ENCODE measurements at places on chromosomes 12 and 14.
A peak's percentile ranks its signal among the peaks of the same experiment; 100 is the strongest.

DNA sequence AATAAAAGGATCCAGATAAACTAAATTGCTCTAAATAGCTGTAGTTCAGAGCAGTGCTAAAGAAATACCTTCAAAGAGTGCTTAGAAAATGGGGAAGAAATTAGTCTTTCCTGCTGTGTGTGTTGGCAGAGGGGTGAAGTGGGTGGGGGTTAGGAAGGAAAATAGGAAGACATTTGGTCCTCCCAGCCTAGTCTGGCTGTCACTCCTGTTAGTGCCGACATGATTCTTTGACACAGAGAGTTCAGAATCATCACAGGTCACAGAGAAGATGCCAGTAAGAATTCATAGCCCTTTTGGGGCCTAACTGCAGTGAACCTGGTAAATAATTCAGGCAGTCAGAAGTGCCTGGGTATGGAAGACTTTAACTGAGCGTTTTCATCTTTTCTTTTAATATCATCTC is 74.8 kb downstream of the FLRT2 start:
- DNase-seq, result no peak

DNA sequence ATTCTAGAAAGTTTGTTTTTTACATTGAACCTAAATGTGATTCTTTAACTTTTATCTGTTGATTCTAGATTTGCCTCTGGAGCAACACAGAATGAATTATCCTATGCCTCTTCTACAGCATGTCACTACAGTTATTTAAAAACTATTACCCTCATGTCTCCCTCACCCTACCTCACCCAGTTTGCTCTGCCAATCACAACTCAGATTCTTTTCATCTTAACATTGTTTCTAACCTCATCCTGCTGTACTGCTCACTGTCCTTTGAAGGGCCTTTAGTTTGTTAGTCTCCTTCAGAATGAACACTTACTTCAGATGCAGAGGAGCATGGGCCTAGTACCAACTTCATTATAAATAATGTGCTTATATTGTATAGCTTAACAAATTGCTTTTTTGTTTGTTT is 21.5 kb downstream of the YLPM1 start:
- DNase-seq, result no peak

DNA sequence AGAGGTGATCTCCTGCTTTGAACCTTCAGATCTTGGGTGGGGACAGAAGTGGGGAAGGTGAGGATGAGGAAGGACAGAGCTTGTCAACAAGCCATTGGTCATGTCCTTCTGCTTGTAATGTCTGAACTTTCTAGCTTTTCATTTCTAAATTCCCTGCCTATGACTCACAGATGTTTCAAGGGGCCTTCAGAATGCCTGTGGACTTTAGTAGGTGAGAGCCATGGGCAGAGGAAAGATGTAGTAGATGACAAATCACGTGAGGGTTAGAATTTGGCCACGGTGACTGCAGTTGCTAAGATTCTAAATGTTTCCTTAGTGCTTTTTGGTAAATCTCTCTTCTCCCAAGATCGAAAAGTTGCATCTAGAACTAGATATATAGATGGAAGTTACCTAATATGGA is 18.7 kb upstream of the CREBL2 start:
- DNase-seq, result no peak

- no peak for DNase-seq
Measured at GRCh38 chr14:21923820-21924219, 250.2 kb upstream of the OR4E1 start.

- DNase-seq, result no peak
Measured at GRCh38 chr14:96953087-96953874, 156.1 kb downstream of the VRK1 start.

GRCh38 chr14:60482743-60483142 is 3.1 kb downstream of the C14orf39 start:
- no peak for DNase-seq

GRCh38 chr14:43692706-43693105 is 814.4 kb downstream of the FSCB start:
- DNase-seq, result no peak

GRCh38 chr12:69240631-69240995 is 1.2 kb downstream of the CPSF6 start:
- DNase-seq, result no peak

- DNase-seq, result peak; percentile 54
Measured at GRCh38 chr12:14554281-14555007, 13.2 kb downstream of the PLBD1 start.

DNA sequence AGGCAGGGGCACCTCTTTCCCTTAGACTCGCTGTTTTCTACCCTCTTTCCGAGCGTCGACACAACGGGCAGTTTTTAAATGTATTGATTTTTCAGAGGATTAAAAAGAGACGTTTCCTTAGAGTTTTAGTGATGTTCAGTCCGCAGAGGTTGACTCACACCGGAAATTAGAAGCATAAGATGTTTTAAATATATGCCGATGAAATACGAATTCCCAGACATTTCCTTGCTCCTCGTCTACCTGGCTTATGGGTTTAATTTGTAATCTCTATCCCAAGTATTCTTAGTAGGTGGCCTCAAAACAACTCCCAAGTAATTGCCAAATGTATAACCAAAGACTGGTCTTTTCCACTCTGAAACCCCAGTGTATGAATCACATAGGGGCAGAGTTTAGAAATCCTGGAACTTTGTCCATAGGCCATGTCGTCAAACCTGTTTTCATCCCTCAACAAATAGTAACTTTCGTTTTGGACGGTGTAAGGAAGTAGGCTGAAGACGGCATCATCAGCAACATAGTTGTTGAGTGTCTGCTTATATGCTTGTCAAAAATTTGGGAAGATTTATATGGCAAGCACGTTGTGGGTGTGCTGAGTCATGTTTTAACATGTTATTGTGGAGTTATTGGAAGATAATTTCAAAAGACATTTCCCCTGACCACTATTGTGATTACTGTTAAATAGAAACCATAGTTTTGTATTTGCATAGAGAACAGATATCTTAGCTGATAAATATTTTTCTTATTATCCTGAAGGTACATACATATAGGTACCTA is 824 bp downstream of the TBK1 start:
- DNase-seq, result no peak

DNA sequence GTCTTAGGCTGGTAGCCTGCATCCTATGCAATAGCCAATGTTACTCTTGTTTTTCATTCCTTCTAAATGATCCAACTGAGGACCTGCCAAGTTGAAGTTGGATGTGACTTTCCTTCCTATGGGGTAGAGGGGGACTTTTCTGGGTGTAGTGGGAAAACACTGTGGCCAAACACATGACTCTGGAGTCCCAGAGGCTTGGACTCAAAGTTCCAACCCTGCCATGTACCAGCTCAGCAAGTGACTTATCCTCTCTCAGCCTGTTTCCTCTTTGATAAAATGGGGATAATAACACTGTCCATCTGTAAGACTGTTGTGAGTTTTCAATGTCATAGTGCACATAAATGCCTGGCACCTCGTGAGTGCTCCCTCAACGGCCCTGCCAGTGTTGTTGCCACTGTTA is 97.0 kb downstream of the ZFP36L1 start:
- DNase-seq, result no peak

DNA sequence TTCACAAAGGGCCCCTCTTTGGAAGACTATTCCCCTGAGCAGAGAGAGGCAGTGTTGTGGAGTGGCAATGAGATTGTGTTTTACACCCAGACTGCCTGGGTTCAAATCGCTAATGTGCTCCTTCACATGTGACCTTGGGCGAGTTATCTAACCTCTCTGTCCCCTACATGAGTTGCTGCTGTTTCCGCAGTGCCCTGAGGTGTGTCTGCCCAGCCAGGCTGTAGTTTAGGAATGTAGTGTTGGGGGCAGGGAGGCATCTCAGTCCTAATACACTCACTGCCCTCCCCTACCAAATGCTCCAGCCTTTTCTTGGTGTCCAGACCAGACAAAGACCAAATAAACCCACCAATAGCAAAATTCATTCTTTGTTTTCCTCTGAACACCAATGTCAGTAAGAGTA is 78.6 kb downstream of the SLC24A4 start:
- no peak for DNase-seq

- peak; percentile 46 for DNase-seq
Measured at GRCh38 chr12:48350249-48351021, at the start of gene ZNF641. Gene ZNF641 (minus strand): TSS chr12:48350919. CDS start chr12:48348090, 2,829 bp downstream.

- no peak for DNase-seq
Measured at GRCh38 chr12:122018457-122018856, 3.2 kb upstream of the BCL7A start.

- no peak for DNase-seq
Measured at GRCh38 chr12:116677202-116677661, 60.6 kb downstream of the SPRING1 start.

DNA sequence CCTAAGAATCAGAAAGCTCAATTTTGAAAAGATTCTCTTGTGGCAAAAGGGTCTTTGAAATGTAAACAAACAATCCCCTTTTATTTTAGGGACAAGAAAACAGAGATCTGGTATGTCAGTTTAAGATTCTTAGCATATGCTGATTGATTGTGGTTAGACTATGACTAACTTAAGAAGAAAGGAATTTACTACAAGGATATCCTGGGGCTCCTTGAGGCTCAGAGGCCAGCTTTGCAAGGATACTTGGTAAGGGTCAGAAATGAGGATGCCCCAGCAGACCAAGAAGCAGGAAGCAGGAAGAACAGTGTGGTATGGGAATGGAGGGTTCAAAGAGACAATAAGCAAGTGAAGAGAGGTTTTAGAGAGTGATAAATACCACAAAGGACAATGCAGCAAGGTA is 474.6 kb downstream of the ETNK1 start:
- no peak for DNase-seq

- no peak for DNase-seq
Measured at GRCh38 chr12:117192057-117192456, 1.8 kb upstream of the FBXO21 start.

DNA sequence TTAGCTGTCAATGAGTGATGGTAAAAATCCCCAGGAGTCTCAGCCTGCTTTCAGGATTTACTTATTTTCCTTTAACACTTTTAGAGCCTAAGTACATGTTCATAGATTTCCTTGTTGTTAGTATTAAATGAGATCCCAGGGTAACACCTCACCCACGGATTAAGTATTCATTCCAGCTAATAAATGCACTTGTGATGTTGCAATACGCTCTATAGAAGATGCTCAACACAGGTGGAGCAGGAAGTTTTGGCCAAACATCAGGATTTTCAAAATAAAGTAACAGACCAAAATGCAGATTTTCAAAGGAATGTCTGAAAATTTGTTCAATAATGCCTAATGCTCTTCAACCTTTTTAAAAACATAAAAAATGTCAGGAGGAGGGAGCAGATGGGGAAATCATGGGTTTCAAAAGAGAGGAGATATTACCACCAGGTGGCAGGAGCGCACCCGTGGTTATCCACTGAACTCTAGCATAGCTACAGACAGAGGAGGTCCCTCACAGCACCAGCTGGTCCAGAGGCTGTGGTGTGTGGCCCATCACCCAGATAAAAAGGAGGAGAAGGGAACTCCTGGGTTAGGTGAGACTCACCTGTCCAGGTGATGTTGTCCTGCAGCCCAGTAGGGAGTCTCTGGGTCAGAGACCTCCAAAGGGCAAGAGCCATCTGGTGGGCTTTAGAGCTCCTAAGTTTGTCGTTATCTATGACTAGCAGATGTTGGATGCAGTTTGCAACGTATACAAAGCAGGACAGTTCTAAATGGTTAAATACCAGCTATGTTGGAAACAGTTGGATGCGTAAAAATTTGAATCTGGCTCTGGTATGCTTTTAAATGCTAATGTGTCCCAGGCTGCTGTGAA is 1158.4 kb upstream of the TMEM132C start:
- peak; percentile 64 for DNase-seq

DNA sequence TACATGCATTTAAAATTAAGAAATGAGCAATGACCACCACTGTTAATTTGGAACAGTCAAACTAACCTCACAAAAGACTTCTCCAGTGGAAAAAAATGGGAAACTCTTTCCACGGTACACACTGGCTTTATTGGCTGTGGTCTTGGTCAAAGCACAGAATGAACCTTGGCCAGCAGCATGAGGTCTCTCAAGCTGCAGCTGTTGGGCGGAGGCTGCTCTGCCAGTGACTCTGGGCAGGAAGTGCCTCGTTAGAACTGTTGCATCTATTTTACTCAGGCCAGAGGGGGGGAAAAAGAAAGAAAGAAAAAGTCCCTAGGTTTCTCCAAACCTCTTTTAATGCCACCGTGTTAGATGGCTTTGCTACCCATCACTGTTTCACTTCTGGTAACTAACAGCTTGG is 279.8 kb upstream of the DIO2 start:
- no peak for DNase-seq

DNA sequence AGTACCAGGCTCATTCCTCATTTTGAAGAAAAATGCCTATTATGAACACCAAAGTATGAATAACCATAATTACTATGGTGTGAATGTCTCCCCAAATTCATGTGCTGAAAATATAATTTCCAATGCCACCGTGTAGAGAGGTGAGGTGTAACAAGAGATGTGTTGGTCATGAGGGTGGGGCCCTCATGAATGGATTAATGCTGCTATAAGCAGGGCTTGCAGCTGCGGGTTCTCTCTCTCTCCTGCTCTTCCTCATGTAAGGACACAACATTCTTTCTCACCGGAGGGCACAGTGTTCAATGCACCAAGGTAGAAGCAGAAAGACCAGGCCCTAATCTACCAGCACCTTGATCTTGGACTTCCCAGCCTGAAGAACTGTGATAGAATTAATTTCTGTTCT is 70.0 kb downstream of the TMTC1 start:
- no peak for DNase-seq

- DNase-seq, result no peak
Measured at GRCh38 chr12:132365226-132365625, 35.8 kb upstream of the GALNT9 start.

DNA sequence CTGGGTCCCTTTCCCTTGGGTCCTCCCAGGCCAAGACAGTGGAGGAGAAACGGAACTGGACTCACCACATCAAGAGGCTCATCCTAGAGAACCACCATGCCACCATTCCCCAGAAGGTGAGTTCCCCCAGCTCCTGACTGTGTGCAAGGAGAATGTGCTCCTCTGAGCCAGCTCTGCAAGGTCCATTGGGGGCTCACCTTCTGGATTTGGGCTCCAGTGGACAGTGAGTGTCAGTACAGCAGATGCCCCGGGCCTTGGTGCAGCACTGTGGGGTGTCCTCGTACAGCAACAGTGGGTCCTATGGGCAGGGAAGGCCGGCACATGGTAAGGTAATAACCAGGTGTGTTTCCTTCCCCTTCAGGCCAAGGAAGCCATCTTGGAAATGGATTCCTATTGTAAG is 27.8 kb downstream of the PLEKHG3 start:
- no peak for DNase-seq

DNA sequence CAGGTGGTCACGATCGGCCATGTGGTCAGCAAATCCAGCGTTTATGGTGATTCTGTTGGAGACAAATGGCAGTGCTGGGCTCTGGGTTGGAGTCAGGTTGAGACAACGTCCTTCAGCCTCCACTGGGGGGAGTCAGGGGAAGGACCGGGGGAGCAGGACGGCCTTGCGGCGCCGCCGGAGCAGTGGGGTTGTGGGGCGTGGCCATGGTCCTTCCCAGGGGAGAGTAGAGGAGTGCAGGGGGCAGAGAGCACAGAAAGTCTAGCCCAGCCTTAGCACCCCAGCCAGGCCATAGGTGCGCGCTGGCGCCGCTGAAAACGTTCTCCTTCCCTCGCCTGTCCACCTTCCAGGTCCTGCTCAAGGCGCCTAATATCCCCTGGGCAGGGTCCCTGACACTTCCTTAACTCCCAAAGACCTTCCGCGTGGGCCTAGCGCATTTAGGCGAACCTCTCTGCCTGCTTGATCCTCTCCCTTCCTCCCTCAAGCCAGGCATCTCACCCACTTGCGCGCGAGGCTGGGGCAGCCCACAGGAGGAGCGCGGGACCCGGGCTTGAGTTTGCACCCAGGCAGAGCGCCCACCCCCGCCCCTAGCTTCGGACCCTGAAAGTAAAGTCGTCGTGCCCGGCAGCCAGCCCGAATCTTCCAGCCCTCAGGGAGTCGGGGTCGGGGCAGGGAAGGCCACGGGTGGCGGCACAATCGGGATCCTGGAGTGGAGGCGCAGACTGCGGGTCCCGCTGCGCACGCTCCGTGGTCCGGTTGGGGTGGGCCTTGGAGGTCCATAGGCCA is 3.1 kb upstream of the KIF26A start:
- no peak for DNase-seq

GRCh38 chr12:96402061-96402460 is 1.8 kb upstream of the CDK17 start:
- no peak for DNase-seq
